ENCODE measurements at places on chromosomes 2 and 18.

DNA sequence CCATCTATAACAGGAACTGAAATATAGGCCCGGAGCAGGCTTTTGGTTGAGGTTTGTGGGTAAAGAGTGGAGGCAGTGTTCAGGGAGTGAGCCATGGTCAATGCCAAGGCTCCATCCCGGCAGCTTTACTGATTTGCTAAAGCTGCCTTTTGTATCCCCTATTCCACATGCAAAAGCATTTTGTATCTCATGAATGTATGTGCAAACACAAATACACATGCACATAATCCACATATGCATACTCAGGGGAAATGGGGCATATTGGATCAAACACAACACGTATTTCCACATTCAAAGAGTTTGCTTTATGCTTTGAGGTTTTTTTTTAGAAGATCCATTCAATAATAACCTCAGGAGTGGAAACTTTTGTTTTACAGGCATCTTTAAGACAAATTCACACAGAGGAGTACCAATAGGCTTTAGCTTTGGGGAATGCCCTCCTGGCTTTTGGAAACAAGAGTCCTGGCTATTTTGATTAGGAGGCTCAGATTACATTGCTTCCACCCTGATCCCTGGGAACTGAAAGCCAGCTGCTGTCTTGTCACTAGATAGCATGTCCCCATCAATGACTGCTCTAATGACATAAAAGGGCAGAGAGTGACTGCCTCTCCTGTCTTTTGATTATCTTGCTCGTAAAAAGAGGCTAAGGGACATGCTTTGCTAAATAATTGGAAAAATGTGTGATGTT lies 263.2 kb downstream of the EN1 start:
- DNase-seq, result no peak

GRCh38 chr2:46672752-46673151 lies 193.4 kb downstream of the TMEM247 start:
- no peak for DNase-seq

DNA sequence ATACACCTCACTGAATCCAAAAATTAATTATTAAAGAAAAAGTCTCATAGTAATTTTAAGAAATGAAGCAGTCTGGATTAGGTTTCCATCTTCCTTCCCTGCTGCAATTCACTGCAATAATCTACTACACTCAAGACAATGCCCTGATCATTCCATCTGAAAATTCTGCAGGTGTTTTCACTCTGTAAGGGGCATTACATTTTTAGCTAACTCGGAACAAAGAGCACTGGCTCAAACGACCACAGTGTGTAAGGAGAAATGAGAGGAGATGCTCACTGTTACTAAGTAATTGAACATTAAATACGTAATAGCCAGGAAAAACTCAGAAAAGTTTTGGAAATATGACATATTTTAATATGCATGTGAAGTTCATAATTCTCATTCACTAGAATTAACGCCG lies 1.3 kb downstream of the B4GALT6 start:
- DNase-seq, result no peak

DNA sequence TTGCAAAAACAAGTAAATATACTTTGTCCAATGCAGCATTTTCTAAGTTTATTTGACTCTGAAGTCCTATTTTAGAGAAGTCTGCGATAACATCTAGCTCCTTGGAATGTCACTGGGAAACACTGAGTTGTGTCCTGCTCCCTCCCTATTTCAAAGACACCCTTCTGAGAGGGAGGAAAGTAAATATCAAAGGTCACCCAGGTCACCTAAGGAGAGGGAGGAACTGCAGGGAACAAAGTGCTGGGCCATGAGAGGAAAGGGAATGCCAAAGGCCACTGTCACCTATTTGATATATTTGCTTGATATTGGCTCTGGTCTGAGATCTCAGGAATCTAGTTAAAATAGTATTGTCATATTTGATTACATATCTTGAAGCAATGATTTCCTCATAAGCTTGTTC lies 201.3 kb downstream of the GCA start:
- no peak for DNase-seq

DNA sequence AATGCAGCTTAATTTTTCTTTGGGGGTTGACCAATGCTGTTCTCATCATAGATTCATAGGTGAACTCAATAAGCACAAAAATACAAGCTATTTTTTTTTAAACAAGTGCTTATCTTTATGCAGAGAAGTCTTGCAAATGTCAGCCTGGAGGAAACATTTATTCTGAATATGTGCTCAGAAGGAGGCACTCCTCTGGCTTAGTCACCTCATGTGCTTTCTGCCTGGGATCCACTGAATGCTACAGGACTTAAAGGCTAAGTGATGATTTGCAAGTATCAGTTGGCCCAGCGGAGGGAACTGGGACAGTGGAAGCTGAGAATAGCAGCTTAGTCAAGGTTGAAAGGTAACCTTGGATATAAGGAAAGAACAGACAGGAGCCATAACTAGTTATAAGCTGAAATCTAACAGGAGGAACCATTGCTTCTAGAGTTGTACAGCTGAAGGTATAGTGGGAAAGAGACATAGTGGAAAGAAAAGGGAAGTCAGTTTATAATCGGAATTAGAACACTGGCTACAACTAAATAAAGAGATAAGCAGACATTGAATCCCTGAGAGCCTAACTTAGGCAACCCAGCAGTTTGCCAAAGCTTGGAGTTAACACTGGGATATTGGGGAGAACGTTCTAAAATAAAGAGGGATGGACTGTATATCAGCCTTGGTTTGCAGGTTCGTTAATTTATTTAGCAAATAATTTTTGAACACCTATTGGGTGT lies 488.7 kb downstream of the SUCLG1 start:
- DNase-seq, result no peak

- DNase-seq, result no peak
These were observed 1.5 kb downstream of the CIDEA start for GRCh38 chr18:12255626-12256026.

GRCh38 chr2:205161156-205161839 lies 521.0 kb upstream of the NRP2 start:
- no peak for DNase-seq

DNA sequence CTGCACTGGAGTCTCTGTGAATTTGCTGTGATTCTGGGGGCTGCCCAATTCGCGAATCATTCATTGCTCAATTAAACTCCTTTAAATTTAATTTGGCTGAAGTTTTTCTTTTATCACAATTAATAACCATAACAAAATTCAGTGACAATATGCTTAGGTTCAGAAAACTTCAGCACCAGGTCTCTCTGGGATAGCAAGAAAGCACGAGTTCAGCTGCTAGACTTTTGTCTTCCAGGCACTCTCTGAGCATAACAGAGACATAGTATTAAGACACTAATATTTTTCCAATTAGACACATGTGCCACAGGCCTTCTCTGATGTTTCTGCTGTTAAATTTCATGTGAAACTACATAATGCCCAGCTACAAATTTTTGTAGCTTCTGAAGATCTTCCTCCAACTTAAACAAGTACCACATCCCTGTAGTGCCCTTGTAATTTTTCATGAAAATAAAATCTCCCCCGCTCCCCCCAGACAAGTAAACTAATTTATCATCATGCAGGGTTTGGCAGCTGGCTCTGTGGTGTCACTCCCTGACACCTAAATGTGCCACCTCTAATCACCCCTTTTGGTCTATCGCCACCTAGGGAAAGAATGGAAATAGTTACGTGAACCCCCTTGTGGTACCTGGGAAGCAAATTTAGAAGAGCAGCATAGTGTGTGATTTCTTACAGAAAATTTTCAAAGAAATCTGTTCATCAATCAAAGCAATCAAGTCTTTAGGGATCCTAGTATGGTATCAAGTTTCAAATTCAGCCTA lies 94.1 kb downstream of the CSRNP3 start:
- no peak for DNase-seq

GRCh38 chr2:66699793-66700676 lies 265.1 kb downstream of the MEIS1 start:
- DNase-seq, result no peak

- DNase-seq, result no peak
These were observed 250.3 kb upstream of the KLHL29 start for GRCh38 chr2:23134726-23135125.

- DNase-seq, result no peak
These were observed 59.7 kb downstream of the CPS1 start for GRCh38 chr2:210616074-210616473.

DNA sequence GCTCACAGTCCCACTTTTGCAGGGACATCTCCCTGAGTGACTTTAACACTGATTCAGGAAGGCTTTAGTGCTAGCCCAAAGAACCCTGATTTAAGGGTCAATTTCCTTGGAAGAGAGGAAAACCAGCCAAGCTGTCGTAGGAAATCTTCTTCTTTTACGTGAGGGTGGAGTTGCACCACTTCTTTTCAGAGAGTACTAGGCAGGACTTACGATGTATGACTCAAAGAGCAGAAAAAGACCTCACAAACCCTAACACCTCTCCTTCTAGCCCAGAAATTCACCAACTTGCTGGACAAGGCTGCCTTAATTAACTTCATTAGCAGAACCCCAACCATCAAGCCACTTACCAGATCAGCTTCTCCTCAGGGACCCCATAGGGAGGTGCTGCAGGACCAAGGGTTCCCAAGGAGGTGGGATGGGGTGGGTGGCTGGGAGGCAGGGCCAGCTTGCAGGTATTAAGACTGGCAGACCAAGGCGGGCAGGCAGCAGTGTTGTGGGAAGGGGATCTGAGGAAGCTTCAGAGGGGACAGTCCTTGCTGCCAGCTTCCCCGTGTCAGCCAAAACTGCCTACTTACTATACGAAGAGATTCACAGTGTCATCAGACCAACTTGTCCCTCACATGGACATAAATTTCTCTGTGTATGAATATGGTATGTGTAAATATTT lies 6.7 kb downstream of the SERPINB2 start:
- no peak for DNase-seq

GRCh38 chr2:171578127-171578803 lies 56.0 kb downstream of the CYBRD1 start:
- no peak for DNase-seq

DNA sequence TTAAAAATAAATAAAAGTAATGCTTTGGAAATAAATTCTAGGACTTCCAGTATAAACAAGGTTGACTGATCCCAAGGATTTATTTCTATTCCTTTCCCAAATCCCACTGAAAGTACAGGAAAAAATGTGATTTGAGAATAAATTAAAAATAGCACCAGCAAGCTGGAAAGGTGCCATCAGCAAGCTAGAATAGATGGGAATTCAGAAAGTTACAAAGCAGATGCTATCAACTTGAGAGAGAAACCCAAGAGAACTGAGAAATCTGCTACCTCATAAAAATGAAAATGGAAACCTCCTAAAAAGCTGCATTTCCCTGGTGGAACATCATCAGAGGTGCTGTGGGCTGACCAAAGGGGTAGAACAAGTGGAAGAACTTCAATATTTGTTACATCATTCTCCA lies 148.6 kb upstream of the KCNJ3 start:
- DNase-seq, result no peak

GRCh38 chr2:8298783-8299182 lies 383.1 kb upstream of the ID2 start:
- no peak for DNase-seq

- DNase-seq, result no peak
These were observed at the start of gene GALNT14 for GRCh38 chr2:31138037-31138962. Gene GALNT14 (minus strand): TSS chr2:31138440. CDS start chr2:31138086, 354 bp downstream.

- no peak for DNase-seq
These were observed 9.7 kb downstream of the VIT start for GRCh38 chr2:36706021-36706876.

DNA sequence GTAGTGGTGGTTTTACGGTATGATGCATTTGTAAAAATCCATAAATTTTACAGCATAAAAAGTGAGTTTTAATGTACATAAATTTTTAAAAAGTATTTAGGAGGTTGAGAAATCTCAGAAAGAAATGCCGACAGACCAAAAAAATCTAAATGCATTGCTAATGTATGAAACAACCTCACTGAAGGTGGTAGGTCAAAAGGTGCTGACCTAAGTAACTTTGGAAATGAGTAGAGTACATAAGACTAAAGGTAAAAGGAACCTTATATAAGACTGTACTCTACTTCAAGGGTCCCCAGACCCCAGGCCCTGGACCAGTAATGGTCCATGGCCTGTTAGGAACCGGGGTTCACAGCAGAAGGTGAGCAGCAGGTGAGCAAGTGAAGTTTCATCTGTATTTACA lies 163.4 kb downstream of the COL6A3 start:
- no peak for DNase-seq

GRCh38 chr18:21629089-21629832 lies 17.1 kb downstream of the SNRPD1 start:
- DNase-seq, result no peak

DNA sequence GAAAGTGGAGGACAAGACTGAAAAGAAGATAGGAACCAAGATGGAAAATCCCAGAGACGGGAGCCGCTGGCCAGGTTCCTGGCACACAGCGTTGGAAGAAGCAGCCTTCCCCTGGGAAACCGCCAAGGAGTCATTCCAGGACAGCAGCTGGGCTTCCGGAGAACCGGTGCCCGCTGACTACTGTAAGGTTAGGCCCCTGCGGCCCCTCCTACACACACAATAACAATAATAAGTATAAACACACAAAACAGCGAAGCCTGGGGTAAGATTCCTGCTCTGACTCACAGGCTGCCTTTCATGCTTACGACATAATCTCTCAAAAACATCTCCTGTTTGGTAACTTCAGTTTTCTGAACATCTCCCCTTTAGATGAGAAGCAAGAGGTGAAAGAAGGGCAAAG lies 28.1 kb upstream of the MYCN start:
- DNase-seq, result no peak

- DNase-seq, result no peak
These were observed 15.1 kb downstream of the ADNP2 start for GRCh38 chr18:80124131-80124530.

DNA sequence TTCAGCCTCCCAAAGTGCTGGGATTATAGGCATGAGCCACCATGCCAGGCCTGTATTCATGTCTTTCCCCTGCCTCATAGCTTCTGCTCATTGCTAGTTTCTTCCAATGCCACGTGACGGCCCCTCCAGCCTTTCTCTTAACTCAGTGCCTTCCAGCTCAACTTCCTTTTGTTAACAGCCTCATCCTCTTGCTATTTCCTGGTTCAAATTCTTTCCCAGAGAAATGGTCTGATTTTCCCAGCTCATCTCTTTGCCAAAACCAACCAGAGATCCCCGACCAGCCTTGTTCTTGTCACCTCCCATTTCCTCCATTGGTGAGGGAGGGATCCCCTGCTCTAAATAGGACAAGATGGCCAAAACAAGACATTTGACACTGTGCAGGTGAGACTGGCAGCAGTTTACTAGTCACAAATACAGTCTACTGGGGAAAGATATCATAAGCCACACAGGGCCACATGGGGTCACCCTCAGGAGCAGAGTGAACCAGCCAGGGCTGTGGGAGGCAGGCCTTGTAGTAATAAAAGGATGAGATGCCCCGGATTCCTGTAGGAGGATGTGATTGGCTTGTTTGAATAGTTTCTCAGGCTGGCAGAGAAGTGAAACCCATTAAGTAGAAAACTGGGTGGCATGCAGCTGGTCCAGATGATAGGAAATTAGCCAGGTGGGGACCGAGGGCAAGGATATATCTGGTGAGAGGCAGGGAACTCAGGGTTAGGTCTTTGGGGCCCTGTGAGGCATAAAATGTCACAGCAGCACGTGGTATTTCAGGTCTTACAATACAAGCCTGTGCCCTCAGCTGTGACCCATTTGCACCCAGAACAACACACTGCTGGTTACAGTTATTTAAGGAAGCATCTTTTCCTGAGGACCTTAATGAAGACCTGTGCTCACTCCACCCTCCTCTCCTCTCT lies 6.4 kb downstream of the CD207 start:
- DNase-seq, result no peak

GRCh38 chr2:74416778-74417177 lies 4.6 kb downstream of the C2orf81 start:
- no peak for DNase-seq

GRCh38 chr2:98515250-98515991 lies 70.8 kb downstream of the INPP4A start:
- no peak for DNase-seq
